SW480 (cell line): ENCODE measurements at places on chromosomes 2 and 18.
A peak's percentile ranks its signal among the peaks of the same experiment; 100 is the strongest.

DNA sequence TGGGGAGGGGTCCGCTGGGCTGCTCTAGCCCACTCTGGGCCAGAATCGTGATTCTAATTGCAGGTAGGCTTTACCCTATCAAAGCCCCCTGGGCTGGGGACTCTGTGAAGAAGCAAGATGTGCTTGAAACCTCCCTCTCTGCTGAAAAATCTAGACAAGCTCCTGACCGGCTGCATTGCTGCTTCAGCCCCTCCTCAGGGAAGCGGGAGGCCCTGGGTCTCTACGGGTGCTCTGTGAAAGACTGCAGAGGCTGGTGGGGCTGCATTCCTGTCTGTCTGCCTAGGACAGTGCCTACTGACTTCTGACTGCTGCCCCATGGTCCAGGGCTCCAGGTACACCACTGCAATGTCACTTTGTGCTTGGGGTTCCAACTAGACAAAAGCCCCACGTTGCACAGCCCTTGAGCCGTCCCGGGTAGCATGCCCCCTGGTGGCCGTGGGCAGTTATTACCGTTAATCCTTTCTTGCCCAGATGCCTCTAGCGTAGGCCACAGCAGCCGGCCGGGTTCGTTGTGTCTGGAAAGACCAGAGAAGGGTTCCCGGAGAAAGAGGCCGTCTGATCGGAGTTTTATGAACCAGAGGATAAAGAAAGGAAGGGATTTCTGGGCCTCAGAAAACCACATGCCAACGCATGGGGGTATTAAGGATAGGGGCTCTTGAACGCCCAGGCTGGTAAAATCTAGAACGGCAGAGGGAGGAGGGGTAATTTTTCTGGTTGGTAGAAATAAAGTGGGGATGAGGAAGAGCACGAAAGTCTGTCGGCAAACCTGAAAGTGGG lies 15.9 kb upstream of the C1QL2 start:
- peak; percentile 44 for DNase-seq

DNA sequence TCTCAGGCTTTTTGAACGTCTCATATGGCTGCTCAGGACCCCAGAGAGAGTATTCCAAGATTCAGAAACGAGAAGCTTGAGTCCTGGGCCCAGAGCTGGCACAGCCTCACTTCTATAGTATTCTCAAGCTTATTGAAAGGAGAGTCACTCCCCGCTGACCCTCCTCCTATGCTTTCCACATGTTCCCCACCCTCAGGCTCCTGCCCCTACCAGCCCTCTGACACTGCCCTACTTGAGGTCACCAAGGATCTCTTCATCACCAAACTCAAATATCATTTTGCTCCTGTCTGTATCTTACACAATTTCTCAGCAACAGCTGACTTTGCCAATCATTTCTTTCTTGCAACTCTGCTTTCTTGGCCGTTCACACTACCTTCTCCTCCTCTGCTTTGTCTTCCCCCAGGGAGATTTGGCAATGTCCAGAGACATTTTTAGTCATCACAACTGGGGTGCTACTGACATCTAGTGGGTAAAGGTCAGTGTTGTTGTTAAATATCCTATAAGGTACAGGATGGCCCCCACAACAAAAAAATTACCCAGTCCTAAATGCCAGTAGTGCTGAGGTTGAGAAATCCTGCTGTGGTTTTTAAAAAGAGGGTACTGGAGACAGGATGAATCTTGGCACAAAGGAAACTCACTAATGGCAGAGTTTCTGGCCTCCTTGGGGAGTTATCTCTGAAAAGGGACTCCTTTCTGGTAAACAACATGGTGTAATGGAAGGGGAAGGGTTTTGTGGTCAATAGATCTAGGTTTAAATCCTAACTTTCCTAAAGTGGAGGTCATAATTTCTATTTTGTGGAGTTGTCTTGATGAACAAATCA lies 26.9 kb upstream of the INSIG2 start:
- peak; percentile 69 for DNase-seq

DNA sequence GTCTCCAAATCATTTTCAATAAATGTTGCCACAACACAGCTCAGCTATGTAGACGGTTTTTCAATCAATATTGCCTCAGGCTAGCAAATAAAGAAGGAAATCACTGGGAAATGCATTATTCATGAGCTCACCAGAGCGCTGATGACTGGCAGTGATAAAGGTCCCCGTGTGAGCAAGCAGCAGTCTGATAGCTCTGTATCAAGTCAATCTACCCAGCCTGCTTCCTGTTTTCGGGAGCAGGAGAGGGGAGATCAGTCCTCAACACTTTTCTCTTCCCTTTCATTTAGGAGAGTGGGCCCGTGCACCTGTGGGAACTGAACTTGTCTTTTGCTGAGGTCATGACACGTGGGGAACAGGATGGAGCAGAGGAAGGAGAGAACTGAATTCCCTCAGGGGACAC lies 253.9 kb upstream of the SIX2 start:
- no peak for DNase-seq

GRCh38 chr2:19839438-19839837 lies 62.3 kb downstream of the TTC32 start:
- DNase-seq: no peak

DNA sequence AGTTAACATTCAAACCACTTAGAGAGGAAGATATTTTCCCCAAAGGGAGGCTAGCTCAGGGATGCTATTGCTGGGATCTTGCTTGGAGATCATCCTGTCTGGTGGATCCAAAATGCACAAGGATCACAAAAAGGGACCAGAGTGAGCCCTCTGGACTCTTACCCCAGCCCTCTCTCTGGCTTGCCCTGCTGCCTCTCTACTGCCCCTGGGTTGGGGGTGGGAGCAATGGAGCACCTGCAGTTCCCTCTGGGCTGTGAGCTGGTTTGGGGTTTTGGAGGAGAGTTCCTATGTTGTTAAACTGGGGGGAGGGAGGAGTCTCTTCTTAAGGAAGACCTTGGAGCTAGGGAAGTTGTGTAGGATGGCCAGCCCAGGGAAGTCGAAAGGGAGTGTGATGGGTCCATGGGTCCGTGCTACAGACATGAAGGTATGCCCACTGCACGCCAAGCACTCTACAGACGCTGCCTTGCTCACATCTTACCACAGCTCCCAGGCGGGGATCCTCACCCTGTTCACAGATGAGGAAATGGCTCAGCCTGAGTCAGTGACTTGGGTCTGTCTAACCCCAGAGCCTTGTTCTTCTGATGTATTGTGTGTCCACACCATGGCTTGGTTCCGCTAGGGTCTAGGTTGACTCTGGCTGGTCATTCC lies 3.8 kb downstream of the LBH start:
- DNase-seq: no peak

GRCh38 chr2:15311201-15311907 lies 249.8 kb downstream of the NBAS start:
- DNase-seq: no peak

DNA sequence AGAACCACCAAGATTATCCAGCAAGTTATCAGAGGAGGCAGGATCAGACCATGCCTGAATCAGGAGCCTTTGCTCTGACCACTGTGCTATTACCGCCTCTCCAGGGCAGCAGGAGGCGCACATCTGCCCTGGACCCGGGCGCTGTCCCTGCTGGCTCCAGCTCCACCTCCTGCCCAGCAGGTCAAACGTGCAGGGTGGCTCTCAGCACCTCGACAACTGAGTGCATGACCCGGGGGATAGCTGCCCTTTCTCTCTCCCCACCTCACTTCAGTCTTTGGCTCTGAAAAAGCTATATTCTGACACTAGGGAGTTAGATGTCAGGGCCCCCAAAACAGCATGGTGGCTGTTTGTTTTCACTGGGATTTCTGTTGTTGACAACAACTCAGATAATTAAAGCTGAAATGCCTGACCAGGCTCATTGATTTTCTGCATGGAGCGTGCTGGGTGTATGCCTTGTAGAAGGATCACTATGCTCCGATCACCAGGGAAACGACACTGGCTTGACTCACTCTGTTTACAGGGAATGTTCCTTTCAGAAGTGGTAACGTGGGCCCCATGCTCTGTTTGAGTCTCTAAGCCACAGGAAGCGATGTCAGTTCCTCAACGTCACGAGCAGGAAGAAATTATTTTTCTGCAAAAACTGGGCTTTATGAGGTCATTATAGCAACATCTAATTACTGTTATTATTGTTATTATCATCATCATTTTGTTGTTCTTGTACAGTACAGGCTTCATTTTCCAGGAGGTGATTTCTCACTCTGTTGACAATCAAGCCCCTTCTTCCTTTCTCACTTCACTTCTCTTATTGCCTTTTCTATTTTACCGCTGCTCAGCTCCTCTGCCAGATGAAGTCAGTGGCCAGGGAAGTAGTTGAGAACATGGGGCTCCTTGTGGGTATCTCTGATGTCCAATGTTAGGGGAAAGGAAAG lies 125.6 kb downstream of the PLB1 start:
- peak; percentile 95 for DNase-seq

DNA sequence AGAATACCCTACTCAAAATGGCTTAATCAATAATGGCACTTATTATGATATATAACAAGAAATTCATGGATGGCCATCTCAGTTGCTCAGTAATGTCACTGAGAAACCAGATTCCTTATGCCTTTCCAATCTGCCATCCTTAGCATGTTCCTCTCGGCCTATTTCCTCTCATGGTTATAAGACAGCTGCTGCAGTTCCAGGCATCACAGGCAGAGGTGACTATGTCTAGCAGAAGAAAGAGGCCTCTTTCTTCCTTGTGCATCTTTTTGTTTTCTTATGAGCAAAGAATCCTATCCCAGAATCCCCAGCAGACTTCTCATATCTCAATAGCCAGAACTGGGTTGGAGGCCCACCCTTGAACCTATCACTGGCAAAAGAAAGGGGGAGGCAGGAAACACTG lies 310.6 kb upstream of the SPRED2 start:
- no peak for DNase-seq

DNA sequence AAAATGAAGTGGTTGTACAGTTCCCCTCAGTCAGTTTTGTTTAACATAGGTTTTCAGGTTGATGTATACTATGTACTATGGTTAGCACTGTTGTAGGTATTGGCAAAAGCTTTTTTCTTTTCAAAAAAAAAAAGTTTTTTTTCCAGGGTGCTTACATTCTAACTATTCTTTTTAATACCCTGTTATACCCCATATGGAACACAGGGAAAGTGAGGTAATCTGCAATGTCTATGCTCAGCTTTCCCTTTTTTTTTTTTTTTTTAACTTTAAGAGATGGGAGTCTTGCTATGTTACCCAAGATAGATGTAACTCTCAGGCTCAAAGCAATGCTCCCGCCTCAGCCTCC lies 590 bp upstream of the CCDC138 start:
- peak; percentile 18 for DNase-seq

- no peak for DNase-seq
These were observed 12.8 kb upstream of the GLS start for GRCh38 chr2:190867832-190868231.

DNA sequence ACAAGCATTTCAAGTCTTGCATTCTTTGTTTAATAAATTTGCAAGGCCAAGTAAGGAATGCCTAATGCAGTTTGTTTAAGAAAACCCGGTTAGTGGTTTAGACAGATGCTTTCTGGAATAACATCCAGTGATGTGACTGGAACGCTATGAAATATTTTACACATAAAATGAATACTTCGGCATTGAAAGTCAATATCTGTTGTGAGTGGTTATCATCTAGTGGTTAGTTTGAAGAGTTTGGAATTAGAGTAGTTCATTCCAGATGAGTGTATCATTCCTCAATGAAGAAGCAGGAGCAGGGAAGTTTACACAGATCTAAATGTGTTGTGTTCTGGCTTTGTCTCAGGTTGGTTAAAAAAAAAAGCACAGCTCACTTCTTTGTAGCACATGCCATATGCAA lies 608.0 kb upstream of the PIK3C3 start:
- no peak for DNase-seq

DNA sequence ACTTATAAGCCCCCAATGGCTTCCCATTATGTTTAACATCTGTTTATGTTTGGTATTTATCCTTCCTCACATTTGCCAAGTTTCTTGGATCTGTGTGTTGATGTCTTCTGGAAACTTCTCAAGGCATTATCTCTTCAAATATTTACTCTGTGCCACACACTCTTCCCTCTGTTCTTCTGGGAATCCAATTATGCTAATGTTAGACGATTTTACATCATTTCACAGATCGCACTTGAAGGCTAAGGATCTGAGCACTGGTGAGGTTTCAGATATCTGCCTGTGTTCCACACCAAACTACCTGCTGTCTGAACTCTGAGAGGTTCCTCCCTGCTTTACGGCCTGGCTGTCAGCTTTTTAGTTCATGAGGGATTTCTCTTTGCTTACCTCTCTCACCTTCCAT lies 10.1 kb downstream of the AOX1 start:
- DNase-seq: no peak

- no peak for DNase-seq
These were observed 57.6 kb upstream of the STK17B start for GRCh38 chr2:196229013-196229412.

- peak; percentile 71 for DNase-seq
These were observed 269.4 kb upstream of the RAB6C start for GRCh38 chr2:129709956-129710598.

DNA sequence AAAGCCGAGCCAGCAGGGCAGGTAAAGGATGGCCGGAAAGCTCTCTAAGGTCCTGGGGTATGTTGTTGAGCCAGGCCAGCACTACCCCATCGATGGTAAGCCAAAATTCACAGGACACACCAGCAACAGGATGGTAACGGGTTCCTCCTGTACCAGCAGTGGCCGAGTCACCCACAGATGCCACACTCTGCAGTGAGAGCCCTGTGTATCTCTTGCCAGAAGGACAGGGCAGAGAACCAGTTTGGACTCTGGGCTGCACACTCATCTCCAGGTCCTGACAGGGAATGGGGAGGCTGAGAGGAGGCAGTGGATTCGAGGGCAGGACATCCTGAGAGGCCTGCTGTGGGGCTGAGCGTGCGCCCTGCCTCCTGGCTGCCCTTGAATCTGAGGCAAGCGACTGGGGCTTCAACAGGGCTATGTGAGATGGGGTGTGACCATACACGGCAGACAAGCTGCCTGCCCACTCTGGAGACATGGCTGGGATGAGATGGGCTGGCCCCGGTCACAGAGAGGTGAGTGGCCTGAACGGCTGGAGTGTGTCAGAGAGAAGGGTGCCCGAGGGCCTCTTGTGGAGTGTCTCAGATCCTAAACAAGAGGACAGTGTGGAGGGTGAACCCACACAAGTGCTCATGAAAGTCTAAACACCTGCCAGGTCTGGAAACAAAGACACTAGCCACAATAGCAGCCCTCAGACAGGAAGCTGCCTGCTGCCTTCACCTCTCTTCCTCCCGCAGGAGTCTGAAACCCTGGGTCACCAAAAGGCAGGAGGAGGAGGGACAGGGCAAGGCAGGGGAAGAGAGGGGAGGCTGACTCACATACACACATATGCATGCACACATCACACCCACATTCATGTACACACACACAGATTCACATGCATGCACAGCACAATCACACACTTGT lies 182.3 kb downstream of the LOXHD1 start:
- DNase-seq: no peak

DNA sequence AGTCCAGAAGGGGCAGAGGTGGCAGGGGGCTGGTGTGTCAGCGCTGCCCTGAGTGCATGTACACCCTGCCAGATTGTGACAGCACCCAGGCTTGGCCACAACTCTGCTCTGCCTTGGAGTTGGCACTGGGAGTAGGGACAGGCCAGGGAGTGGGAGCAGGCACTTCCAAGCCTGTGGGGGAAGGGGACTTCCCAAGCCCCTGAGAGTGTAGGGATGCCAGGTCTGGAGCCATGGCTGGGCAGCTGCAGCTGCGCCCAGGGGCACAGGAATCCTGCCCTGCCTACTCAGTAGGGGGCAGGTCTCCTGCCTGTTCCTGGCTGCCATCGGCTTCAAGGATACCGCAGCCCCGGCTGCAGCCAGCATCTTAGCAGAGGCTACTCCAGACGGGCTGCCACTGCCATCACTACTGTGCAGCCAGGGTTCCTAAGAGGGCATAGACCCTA lies 109.4 kb downstream of the CALCRL start:
- DNase-seq: no peak

- no peak for DNase-seq
These were observed 160.1 kb downstream of the IRS1 start for GRCh38 chr2:226639550-226639949.
